ENCODE measurements at places on chromosomes 6 and 20.

- DNase-seq = no peak
Observed at GRCh38 chr6:110938171-110938570, 20.3 kb upstream of the GTF3C6 start.

GRCh38 chr20:60138256-60139220, 180.3 kb downstream of the CDH26 start:
- DNase-seq = no peak

GRCh38 chr6:81718126-81718525, 34.4 kb downstream of the TENT5A start:
- DNase-seq = no peak

DNA sequence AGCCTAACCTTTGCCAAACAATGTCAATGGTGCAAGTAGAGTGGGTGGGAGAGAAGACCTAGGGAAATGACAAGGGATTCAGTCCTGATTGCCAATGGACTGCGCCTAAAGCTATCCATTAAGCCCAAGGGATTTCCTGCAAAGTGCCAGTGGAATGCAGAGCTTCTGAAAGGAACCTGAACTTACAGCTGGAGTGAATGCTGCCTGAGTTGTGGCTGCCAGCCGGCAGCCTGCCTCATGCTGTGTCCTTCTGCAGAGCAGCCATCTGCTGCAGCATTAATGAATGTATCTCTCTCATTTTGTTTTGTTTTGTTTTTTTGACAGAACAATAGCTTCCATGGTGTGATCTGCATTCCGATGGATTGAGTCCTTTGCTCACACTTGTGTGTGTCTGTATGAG, 44.7 kb downstream of the SLC35F1 start:
- no peak for DNase-seq

DNA sequence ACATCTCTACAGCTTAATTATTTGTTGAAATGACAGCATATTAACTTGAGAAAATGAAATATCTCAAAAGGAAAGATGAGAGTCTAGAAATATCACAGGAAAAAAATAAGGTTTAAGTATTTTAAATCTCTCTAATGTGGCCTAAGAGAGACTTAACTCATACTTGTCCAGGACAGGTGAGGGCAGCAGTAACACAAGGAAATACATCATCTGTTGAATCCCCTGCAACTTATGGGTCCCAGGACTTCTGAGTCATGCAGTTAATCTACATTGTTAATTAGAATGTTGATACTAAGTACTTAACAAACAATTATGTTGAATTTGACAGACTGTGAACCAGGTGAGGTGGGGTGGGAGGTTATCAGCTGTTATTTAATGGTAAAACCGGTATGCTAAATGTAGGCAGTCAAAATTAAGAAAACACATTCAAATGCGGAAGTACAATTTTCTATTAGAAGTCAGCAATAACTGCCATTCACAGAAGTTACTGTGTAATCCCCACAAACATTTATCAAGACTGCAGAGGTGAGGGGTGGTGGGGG, 87.9 kb downstream of the CEP57L1 start:
- DNase-seq = no peak

- no peak for DNase-seq
Observed at GRCh38 chr20:733861-734260, 34.4 kb downstream of the SLC52A3 start.

- DNase-seq = no peak
Observed at GRCh38 chr6:6220718-6221117, 99.7 kb downstream of the F13A1 start.

DNA sequence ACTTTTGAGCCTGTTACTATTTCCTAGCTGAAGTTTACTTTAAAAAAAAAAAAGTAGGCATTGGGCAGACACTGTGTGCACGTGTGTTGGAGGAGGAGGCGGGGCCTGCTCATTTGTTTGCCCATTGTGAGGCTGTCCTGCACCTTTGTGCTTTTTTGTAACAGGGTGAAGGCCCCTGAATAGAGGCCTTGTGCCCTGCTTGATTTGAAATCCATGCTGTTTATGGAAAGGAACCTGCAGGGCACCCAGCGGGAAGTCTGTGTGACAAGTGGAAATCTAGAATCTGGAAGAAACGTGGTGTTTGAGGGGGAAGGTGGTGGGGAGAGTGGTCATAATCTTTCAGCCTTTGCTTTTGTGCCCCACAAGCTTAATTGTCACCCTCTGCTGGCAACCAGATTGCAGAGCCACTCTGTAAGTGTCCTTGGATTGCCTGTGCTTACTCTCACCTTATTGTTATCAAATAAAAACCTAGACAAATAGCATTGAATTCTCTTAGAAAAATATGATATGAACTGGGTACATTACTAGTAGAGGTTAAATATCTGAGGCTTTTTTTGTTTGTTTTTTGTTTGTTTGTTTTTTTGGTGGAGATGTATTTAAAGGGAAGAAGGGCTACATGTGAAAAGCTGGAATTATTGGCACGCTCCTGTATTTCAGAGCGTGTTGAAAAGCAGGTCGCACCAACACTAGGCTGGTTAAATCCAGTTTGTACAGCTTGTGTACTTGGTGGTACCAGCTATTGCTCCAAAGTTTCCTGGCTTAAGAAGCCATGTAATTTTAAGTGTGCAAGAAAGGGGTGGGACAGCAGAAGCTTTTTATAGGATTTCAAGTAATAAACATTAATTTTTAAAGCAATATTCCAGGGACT, 156.3 kb downstream of the ARID1B start:
- no peak for DNase-seq

DNA sequence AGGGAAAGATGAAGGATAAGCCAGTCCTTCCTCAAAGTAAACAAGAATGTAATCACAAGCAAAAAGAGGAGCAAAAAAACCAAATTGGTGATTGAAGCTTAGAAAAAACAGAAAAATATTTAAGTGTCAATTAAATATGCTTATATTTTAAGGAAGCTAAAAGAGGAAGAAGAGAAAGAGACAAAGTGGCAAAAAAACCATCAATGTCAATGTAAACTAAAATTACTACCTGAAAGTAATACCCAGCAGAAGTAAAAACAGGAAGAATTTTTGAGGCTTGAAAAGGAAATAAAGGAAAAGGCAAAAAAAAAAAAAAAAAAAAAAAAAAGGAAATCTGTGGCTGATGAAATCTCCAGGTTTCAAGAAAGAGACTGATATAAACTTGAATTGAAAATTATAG, 36.2 kb upstream of the OGFRL1 start:
- DNase-seq = no peak

GRCh38 chr20:18989736-18990474, 176.3 kb downstream of the SCP2D1 start:
- no peak for DNase-seq

DNA sequence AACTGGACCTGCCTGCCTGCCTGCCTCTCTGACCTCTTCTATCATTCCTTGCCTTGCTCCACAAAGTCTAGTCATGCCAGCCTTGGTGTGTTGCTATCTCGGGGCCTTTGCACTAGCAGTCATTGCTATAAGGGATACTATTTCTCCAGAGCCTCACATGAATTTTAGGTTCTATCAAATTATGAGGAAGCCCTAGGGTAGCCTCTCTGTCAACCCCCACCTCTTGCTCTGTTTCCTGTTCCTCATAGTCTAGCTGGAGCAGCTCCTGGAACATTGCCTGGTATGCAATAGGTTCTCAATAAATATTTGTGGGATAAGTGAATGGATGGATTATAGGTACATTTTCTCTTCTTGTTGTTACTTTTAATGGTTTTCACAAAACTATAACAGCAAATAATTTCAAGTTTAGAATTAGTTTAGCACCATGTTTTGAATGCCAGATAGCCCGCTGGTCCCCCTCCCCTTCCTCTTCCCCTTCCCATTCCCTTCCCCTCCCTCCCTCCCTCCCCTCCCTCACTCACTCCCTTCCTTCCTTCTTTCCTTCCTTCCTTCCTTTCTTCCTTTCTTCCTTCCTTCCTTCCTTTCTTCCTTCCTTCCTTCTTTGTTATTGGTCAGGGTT, 46.9 kb upstream of the DTNBP1 start:
- DNase-seq = no peak

DNA sequence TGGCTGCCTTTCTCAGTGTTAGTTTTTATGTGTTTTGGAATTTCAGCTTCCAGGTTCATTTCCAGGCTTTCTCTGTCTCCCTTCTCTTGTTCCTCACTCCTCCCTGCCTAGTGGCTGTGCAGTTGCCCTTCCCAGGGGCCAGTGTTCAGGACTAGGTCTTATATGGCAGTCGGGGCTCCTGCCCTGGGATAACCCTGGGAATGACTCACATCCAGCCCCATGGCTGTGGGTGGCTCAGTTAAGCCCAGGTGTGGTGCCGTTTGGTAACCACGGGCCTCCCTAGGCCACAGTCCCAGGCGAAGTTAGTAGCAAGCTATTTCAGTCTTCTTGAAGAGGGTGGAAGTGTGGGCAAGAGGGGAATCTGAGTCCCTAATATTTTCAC, 57.4 kb upstream of the DDR1 start:
- no peak for DNase-seq

- no peak for DNase-seq
Observed at GRCh38 chr20:38134427-38135270, 30.4 kb downstream of the TGM2 start.

DNA sequence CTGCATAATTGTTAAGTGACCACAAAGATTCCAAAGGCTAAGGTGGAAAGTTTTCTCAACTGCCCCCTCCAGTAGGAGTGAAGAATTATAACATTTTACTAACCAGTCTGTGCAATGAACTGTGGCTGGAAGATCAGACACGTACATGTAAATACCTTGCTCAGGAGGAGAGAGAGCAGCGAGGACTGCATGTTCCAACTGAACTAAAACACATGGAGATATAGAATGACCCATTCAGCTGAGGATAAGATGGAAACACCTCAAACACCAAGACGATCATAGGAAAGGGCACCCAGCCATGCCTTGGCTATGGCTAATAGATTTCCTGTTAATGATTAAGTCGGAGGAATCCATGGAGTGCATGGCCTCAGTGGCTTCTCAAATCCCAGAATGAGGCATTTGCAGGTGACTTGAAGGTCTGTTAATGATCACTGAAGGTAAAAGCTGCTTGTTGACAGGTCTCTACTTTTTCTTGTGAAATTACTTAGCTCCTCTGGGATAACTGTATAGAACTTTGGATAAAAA, 875.6 kb downstream of the TFAP2A start:
- DNase-seq = no peak

DNA sequence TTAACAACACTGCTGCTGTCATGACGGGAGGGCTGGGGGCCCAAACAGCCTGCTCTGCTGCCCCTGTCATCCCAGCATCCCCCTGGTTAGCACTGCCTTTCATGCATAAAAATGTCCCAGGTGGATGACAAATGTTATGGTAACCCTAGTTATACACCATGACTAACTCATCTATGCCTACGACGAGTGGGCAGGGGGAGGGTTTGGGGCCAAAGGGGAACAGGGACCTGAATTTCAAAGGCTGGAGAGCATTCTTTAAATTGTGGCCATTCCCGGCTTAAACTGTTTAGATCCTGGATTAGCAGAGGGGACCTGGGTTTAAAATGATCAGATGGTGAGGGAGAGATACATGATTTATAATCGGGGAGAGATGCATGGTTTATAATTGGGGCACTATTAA, 24.4 kb downstream of the GNAS-AS1 start:
- DNase-seq = no peak

- no peak for DNase-seq
Observed at GRCh38 chr6:105606831-105607463, 204.1 kb upstream of the PREP start.

DNA sequence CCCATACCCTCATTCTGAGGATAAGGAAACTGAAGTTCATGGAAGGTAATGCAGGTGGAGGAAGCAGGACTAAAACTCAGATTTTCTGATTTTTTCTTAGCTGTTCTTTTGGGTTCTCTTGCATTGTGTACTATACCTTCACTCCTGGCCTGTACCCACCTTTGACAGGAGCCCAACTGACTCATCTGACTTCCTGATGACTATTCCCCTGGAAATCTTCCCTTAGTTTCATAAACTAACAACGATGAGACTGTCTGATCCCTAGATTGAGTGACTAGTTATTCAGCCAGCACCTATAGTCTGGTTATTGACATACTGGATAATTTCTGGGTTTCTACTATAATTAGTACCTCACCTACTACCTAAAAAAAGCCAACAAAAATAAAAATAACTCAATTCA, 10.1 kb downstream of the CRYBG1 start:
- no peak for DNase-seq

DNA sequence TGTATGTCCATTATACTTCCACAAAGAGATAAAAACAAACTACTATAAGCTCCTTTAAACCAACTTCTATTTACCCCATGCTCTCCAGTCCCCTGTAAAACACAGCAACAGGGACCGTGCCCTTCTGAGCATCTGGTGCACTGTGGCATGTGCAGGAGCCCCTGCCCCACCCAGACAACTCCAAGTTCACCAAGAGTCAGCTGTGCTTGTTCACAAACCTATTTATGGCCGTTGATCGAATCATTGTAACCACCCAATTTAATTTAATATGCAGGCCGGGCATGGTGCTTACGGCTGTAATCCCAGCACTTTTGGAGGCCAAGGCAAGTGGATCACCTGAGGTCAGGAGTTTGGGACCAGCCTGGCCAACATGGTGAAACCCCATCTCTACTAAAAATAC, 13.7 kb upstream of the BLCAP start:
- DNase-seq = no peak

GRCh38 chr20:11045412-11046175, 371.8 kb upstream of the JAG1 start:
- no peak for DNase-seq

GRCh38 chr20:53154540-53154939, 182.4 kb downstream of the TSHZ2 start:
- no peak for DNase-seq

GRCh38 chr20:44138867-44139266, 48.1 kb downstream of the JPH2 start:
- DNase-seq = no peak

- DNase-seq = no peak
Observed at GRCh38 chr6:114747995-114748625, 405.3 kb upstream of the HS3ST5 start.

Data from effector CD8-positive, alpha-beta T cell (primary cell).